Smooth muscle cell of trachea (primary cell): ENCODE measurements at places on chromosomes 1 and 21. TPM values are rescaled to one million over a fixed set of nuclear protein-coding genes. Genes with fewer than 3 reads are reported as not detected.

Gene RPTN
- total RNA-seq, result not detected in 2 replicates

Gene TFAP2E
- total RNA-seq, result 0.33 and 0.44 TPM in 2 replicates

Gene KPRP
- not detected in 2 replicates for total RNA-seq

Gene GUCA2A
- total RNA-seq, result not detected in 2 replicates

Gene RAP1GAP
- 0.15 and 0.17 TPM in 2 replicates for total RNA-seq

Gene GPX7
- total RNA-seq, result 35.1 and 45.2 TPM in 2 replicates

Gene WDR64
- total RNA-seq, result not detected in 2 replicates
